Stimulated activated CD4-positive, alpha-beta T cell treated with anti-CD3 and anti-CD28 coated beads, Interleukin-12 subunit alpha, Interleukin-12 subunit beta, amount 100 ng/mL, for 4 hours (primary cell): ENCODE measurements at places on chromosomes 7 and 10.

DNA sequence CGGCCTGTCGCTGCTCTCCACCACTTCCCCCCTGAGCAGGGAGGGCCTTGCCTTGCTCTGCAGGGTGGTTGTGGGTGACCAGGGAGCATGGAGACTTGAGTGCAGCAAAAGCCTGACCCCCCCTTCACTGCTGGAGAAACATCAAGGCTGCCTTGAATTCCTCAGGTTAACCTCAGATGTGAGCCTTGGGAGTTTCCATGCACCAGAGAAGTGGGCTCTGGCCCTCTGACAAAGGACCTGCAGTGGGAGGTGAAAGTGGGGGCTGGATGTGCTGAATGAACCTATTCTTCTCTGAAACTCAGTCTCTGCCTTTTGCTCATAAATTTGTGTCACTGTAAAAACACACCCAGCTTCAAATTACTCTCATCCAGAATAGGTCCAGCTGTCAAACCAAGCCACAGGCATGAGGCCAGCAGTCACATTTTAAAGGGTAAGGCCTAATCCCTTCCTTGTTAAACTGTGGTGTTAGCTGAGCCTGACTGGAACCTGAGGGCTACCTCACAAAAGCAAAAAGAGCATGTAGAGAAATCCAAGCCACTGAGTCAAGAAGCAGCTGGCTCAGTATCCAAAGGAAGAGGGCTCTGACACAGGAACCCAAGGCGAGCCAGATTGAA, 356.8 kb downstream of the CCSER2 start:
- DNase-seq: no peak

- DNase-seq: no peak
Observed at GRCh38 chr7:137882261-137882668, 35.5 kb upstream of the DGKI start.

DNA sequence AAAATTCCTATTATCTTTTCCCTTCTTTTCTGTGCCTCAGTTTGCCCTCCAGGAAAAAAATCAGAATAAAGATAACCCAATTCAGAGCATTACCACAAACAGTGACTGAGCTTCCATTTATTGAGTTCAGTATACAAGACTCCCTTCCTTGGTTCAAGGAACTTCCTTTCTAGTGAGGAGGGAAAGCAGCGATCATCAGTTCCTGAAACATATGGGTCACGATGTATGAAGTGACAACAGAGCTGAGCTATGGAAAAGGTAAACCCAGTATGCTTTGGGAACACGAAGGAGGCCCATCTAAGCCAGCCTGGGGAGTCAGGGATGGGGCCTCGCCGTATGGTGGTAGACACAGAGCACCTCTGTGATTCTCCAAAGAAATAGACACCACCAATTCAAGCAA, 15.8 kb downstream of the C10orf71 start:
- DNase-seq: no peak

GRCh38 chr10:98391065-98391464, 23.9 kb downstream of the PYROXD2 start:
- DNase-seq: no peak

- no peak for DNase-seq
Observed at GRCh38 chr7:47422611-47423010, 159.3 kb downstream of the TNS3 start.

DNA sequence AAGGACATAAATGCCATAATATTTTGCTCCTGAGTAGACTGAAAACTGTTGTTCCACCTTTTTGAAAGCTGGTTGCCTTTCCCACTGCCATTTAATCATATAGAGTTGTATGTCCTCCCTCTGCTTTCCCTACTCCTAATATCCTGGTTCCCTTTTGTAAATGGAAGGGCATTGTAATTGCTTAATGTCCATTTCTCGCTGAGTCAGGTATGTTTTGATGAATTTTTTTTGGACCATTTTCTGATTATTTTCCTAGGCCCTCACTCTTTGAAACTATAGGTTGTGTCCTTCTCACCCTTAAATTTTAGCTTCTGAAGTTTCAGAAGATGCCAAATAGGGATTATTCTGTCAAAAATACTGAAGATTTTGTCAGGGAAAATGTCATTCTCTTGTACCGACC, 45.5 kb downstream of the WAC start:
- DNase-seq: no peak

DNA sequence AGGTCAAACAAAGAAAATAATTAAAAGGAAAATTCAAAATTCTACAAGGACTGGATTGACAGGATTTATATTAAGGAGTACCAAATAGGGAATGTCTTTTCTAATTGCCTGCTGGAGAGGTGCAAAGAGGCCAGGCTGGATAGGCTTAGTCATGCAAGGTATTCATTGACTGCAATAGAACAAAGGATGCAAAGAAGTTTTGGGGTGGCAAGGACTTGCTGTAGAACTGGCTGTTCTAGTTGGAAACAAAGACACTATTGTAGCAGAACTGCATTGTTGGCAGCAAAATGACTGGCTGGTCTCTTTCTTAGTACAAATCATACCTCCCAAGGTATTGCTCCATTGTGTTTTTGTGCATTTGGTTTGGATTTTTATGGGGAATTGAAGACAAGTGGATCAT, 10.1 kb downstream of the ITGB8 start:
- no peak for DNase-seq

DNA sequence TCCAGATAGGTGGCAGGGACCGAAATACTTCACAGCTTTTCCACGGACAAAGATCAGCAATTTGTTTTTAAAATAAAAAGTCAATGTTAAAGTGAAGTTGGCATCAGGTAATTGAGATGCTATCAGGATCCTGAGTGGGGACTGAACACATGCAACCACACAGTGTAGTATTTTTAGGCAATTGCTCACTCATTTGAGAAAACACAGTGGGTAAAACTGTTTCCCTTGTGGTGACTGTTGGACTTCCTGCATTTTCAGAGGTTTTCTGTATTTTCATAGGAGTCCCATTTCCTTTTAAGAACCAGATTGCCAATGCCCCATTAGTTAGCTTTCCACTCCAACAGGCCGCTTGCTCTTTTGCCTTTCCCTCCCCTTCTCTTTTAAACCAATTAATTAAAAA, 159.5 kb upstream of the ZNF32 start:
- DNase-seq: no peak

- DNase-seq: no peak
Observed at GRCh38 chr10:28374036-28374435, 71.2 kb upstream of the MPP7 start.

DNA sequence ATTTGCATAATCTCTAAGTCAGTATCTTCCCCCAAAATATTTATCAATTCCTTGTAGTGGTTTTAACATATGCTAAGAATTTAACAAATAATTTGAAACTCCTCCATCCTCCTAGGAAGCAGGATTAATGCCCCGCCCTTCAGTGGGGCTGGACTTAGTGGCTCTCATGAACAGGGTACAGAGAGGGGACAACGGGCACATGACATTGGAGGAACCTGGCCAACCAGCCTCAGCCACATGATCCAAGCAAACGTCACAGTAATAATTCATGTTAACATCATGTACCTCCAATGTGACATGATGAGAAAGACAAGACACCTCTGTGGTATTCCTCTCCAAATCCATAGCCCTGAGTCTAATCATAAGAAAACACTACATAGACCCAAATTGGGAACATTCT, 50.5 kb downstream of the NUDCD3 start:
- DNase-seq: no peak

DNA sequence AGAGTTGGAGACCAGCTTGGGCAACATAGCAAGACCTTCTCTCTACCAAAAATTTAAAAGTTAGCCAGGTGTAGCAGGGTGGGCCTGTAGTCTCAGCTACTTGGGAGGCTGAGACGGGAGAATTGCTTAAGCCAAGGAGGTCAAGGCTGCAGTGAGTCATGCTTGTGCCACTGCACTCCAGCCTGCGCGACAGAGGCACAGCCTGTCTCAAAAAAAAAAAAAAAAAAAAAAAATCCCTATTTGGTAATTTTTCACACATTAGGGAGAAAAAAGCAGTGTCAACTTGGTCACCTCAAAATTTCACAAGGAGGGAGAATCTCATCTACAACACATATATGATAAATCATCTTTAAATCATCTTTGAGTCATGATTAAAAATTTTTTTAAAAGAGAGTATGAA, 6.4 kb upstream of the ZNF398 start:
- DNase-seq: no peak

GRCh38 chr10:43230909-43231522, 35.8 kb downstream of the RASGEF1A start:
- DNase-seq: no peak

DNA sequence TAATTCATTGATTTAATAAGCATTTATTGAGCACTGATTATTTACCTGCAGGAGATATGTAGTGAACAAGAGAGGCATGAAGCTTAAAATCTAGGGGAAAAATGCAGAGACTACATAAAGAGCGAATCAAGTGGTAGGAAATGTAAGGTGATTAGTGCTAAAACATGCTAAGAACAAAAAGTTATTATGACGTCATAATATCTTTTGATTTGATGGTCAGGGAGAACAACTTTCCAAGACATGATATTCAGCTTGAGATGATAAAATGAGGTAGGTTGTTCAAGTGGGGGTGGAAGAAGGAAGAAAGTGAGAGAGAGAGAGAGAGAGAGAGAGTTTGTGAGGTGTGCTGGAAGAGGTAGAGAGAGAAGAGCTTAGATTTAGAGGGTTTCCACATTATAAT, 317.7 kb downstream of the NRG3 start:
- no peak for DNase-seq

- no peak for DNase-seq
Observed at GRCh38 chr7:81657551-81657950, 112.3 kb downstream of the HGF start.

DNA sequence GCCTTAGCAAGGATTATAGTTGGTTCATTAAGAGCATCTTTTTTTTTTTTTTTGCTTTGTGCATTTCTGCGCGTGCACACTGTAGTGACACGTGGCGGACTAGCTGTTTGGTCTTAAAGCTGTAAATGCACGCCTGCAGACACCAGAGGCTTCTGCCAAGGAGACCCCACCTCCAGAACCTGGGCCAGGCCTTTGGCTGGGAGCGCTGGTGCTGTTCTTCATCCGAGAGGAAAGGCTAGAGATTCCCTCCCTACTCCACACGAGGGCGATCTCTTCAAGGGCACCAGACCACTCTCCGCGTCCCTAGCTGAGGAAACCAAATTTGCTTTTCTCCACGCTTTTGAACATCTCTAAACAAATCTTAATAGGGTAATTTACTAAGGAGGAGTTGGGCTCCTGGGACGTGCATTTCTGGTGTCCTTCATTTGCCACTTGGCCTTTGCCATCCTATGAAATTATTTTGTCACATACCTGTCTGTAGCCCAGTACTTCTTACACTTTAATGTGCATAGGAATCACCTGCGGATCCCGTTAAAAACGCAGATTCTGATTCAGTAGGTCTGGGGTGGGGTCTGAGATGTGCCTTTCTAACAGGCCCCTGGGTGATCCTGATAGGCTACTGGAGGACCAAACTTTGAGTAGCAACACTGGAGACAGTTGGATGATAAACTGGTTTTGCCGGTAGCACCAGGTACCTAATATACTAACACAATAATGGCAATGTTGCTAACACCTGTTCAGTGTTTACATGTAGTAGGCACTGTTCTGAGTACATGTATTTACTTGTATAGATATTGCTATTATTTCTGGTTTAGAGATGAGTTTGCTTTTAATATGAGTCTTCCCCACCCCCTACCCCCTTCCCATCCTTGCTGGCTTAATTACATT, 1.3 kb upstream of the SLC26A5 start:
- peak; percentile 16 for DNase-seq

- no peak for DNase-seq
Observed at GRCh38 chr7:29192323-29192722, 2.3 kb upstream of the CHN2 start.

- no peak for DNase-seq
Observed at GRCh38 chr7:85104432-85105205, 82.2 kb downstream of the SEMA3D start.

- DNase-seq: no peak
Observed at GRCh38 chr7:92282930-92283329, 37.2 kb downstream of the ANKIB1 start.

- no peak for DNase-seq
Observed at GRCh38 chr7:50652400-50653125, 87.4 kb upstream of the DDC start.

DNA sequence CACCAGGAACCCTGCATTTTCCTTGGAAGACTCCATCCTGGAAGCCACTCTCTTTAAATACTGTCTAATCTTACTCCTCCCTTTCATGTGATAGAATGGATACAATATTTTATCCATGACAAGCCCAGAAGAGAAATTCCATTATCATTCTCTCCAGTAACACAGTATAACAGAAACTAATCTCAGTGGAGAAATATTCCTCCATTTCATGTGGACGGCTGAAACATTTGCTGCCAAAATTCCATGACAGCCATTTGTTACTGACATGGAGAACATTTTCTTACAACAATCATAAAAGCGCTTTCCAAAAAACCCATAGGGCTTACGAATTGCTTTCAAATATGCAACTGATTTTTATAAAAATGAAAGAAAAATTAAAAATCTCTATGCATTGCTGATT, 392.8 kb upstream of the KLF6 start:
- DNase-seq: no peak

- DNase-seq: no peak
Observed at GRCh38 chr10:131833446-131834080, 67.2 kb upstream of the PPP2R2D start.

- no peak for DNase-seq
Observed at GRCh38 chr7:158779061-158780000, 50.0 kb downstream of the ESYT2 start.

DNA sequence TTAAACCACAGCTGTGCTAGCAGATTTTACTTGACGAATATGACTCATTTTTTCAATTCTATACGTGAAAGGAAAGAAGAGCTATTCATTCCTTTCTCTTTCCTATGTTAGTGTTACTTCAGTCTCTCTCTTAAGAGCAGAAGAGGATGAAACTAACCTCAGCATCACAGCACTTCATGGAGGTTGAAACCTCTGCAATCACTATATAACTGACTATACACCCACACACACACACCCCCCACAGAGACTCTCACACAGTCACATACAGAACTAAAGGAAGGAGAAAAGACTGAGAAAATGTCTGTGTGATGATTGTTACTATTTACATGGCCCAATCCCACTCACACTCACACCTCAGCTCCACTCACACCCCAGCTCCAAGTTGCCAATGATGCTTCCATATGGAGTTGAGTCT, 104.2 kb downstream of the KIF20B start:
- DNase-seq: peak; percentile 43

GRCh38 chr7:96657347-96658021, 52.2 kb downstream of the SEM1 start:
- no peak for DNase-seq

DNA sequence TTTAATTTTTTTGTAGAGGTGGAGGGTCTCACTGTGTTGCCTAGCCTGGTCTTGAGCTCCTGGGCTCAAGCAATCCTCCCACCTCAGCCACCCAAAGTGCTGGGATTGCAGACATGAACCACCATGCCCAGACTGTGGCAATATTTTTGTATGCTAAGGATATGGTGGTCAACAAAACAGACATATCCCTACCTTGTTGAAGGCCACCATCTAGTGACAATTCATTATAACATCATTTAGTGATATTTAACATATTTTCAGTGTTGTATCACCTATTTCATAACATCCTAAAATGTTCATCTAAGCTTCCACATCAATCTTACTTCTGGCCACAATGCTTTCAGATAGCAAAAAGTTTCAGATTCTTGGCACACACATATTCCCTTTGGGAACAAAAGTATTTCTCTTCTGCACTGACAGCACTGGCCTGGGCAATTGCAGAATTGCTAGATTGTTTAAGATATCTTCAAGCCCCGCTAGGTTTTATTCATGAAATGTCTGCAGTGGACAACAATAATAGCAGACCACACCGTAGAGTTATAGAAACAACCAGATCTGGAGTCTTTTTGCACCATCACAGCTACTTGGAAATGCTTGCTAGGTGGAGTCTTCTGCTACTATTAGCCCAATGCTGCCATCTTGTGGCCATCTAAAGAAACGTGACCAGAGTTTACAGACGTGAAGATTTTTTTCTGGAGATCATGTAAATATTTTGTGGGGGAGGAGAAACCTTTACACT, 58.4 kb downstream of the DNAJC12 start:
- peak; percentile 43 for DNase-seq
